Activated T-helper 1 cell treated with anti-CD3 and anti-CD28 coated beads, Interleukin-2, amount 50 U/mL, for 16 hours (primary cell): ENCODE measurements at places on chromosomes 1 and 21.

DNA sequence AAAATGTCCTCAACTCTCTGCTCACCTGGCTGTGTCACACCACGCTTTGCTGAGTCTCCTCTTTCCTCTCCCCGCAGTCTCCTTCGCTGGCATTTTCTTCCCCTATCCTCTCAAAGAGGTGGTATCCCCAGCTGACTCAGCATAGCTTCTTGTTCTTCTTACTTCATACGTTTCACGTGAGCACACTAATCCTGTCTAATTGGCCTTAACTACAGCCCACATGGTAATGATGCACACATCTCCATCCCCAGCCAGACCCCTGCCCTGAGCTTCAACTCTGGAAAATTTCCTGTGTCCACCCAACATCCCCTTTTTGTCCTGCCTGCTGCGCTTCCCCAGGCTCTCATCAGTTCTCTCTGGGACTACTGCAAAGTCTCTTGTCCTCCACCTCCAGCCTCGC, 169.8 kb downstream of the TTLL7 start:
- no peak for DNase-seq

GRCh38 chr1:82879701-82880305, 1079.1 kb downstream of the ADGRL2 start:
- DNase-seq = no peak

DNA sequence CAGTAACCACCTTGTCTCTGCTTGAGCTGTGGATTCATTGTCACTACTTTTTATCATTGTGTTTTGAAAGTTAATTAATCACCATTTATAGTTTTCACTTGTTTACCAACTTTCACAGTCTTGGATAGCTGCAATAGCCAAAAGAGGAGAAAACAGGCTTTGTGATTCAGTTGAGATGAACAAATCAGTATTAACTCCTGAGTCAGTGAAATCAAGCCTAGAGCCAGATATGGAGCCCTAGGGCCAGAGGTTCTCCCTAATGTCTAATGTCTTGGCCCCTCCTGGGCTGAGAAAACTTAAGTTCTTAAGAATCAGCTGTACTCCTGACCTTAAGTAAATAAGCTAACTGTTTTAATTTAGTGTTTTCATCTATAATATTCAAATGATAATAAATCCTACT, 228.8 kb downstream of the DNM3 start:
- no peak for DNase-seq

DNA sequence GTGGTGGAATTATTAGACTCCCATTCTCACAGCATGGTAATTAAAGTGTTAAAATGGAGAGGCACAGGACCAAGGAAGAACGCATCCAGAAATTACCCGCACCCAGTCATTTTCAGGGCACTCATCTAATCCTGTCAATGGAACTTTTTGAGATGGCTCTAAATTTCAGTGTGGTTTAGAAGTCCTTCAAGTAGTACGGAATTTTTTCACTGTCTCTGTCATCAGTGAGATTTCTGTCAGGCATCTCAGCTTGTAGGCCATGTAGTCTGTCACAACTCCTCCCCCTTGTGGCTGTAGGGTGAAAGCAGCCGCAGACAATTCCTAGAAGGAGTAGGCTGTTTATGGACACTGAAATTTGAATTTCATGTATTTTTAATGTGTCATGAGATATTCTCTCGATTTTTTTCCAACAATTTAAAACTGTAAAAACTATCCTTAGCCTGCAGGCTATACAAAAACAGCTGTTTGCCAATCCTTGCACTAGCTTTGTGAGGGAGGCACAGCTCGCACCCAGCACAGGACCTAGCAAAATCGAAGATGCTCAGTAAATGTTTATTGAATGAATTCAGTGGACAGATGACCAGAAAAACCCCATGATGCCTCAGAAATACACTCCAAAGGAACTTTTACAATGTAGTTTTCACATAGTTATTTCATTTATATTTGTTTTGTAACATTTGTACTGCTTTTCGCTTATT, 6.6 kb upstream of the NUP133 start:
- peak; percentile 37 for DNase-seq

- DNase-seq = no peak
Measured at GRCh38 chr1:153396461-153396860, 5.6 kb upstream of the S100A8 start.

DNA sequence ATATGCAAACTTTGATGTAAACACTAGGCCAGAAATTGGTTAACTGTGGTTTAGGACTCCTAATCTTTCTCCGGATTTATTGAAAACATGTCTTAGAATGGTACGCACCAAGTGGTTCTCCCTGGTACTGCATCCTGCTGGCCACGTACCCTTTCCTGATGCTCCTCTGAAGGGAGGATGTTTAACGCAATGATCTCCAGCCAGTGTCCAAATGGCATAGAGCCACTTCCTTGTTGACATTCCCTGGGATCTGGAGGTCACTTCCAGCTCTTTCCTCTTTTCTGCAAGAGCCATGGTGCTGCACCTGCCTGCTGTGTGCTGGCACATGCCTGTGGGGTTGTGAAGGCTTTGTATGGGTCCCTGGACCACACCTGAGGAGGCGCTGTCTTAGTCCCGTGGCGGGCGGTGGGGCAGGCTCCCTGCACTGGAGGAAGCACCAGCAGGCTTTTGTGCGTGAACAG, 53.9 kb downstream of the GALNT2 start:
- DNase-seq = no peak

- no peak for DNase-seq
Measured at GRCh38 chr1:11720033-11720376, 15.9 kb upstream of the AGTRAP start.

GRCh38 chr1:10835822-10836421, 39.5 kb upstream of the CASZ1 start:
- DNase-seq = no peak

- DNase-seq = no peak
Measured at GRCh38 chr1:177043597-177043996, 120.9 kb downstream of the ASTN1 start.
